NCI-H2081 (cell line): ENCODE measurements at places on chromosomes 13 and 19.

GRCh38 chr19:1494115-1494815 lies 3.3 kb downstream of the REEP6 start:
- no peak for DNase-seq

DNA sequence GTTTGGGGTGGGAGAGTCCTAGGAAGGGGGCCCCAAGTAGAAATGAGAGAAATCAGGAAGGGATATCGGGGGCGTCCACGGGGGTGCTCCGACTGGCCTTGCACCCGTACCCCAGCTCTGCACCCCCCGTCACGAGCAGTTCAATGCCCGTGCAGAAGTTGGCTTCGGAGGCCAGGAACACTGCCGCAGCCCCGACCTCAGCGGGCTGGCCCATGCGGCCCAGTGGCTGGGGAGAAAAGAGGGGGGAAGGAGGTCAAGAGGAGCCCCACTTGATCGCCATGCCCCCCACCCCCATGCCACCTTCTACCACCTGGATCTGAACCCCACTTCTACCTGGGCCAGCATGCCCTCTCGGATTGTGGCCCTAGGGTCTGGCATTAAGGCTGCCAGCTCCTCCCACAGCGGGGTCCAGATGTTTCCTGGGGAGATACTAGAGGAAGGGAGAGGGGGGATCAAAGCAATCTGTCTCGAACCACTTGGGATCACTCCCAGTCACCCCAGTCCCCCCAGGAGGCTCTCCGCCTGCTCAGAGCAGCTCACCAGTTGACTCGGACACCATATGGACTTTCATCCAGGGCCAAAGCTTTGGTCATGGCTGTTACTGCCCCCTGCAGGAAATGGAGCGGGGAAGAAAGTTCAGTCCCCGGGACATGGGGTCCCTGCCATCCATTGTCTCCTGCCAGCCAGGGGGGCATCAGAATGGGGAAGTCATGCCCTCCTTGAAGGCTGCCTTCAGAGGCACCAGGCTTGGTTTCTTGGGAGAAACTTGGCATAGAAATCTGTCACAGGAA lies 2.5 kb upstream of the BCAT2 start:
- DNase-seq, result no peak

DNA sequence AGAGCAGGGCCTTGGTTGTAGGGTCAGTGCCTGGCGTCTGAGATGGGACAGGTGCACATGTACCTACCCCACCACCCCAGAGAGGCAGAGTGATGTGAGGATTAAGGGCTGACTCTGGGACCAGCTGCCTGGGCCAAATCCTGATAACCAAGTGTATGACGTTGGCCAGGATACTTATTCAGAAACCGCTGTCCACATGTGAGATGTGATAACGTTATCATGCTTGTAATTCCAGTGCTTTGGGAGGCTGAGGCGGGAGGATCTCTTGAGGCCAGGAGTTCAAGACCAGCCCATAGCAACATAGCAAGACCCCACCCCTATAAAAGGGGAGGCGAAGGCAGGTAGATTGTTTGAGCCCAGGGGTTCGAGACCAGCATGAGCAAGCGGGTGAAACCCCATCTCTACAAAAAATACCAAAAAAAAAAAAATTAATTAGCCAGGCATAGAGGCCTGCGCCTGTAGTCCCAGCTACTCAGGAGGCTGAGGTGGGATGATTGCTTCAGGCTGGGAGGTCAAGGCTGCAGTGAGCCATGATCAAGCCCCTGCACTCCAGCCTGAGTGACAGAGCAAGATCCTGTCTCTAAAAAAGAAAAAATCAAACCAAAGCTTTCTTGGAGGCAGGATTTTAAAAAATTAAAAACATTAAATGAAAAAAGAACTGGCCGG lies 10.0 kb downstream of the ADGRE5 start:
- DNase-seq, result no peak

DNA sequence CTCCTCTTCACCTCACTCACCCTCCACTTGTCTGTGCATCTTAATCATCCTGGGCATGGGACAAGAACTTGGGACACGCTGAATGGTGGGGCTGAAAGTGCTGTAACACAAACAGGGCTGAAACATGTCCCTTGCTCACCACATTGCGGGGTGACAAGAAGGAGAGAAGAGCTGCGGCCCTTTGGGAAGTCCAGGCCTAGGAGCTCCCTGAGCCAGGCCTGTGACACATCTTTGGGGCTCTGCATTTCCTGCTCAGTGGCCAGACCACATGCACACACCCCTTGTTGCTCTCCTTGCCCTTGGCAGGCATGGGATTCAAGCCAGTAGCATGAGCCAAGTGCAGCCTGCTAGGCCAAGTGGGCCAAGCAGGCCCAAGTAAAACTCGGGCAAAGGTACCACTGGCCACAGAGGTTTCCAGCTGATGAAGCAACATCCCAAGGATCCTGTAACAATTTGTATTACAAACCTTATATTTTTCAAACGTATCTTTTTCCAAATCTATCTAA lies 1384.3 kb upstream of the PCDH20 start:
- no peak for DNase-seq

DNA sequence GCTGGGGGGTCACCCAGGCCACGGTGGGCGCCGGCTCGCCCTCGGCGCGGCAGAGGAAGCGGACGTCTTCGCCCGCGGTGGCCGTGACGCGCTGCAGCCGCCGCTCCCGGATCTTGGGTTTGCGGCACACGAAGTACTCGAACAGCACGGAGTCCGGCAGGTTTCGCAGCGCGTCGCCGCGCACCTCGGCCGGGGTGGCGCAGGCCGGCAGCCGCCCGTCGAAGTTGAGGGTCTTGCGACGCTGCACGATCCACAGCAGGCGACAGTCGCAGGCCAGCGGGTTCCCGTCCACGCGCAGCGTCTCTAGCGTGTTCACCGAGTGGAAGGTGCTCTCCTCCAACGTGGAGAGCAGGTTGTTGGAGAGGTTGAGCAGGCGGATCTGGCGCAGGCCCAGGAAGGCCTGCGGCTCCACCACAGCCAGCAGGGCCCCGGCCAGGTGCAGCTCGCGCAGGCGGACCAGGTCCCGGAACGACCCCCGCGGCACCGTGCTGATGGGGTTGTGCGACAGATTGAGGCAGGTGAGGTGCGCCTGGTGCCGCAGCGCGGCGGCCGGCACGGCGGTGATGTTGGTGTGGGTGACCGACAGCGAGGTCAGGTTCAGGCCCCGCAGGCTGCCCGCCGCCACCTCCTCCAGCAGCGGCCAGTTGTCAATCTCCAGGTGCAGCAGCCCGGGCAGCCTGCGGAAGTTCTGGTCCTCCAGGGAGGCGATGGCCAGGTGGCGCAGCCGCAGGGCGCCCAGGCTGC lies 8.6 kb upstream of the PEAK3 start:
- peak; percentile 80 for DNase-seq
